Kidney (tissue), 22 donors: ENCODE measurements at places on chromosomes 5 and 9. TPM values are rescaled to one million over a fixed set of nuclear protein-coding genes. Genes with fewer than 3 reads are reported as not detected.

DNA sequence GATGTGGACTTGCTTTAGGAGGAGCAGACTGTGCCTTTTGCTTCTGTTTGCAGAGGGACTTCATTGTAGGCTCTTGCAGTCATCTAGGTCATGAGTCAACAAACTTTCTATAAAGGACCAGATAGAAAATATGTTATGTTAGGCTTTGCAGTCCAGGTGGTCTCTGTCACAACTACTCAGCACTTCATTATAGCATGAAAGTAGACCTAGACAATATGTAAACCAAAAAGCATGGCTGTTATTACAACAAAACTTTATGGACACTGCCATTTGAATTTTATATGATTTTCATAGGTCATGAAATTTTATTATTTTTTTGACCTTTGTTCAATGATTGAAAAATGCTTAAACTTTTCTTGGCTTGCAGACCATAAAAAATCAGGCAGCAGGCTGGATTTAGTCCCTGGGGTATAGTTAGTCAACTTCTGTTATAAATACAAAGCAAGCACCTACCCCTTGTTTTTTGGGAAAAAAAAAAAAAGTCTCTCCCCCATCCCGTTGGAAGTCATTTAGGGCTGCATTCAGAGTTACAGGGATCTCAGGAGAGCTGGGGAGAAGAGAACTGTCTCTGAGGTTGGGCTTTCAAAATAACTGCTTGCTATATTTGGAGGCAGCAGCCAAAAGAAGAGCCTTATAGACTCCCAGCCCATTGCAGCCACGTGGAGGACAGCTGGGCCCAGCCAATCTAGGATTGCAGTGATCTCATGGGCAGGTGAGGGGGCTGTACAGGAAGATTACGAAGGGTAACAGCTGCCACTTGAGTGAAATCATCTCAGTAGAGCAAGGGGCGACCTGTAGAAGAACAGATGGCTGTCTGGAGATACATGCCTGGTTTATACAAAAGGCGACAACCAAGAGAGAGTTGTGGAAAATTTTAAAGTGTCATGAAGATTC is 136.6 kb upstream of the TNC start:
- no peaks in the 10 kb centered on the region for H3K27me3 ChIP-seq
- H3K4me1 ChIP-seq: no peaks in the 10 kb centered on the region

DNA sequence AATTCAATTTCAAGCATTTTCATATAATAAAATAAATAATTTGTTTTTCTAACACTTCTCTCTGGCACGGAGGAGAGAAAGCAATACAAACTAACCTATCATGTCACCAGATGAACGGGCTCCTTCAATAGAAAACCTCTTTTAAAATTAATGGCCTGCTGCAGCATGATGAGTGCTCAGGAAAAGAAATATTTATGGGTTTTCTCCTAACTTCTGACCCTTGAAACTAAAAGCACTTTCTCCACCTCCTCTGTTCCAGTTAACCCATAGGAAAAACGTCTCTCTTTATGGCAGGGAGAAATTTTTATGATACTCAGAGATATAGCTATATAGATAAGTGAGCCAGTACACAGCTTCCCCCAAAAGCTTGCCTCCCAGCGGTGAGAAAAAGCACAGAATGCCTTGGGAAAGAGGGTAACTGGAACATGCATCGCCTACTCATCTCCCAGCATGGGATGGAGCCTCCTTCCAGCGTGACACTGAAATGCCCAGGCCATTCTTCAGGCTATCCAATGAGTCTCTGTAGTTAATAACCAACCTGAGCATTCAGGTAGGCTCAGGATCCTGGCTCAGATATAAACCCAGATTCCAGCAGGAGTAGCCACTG is 963.0 kb upstream of the DMAC1 start:
- peak; percentile 40 for DNase-seq
- no peaks in the 10 kb centered on the region for H3K36me3 ChIP-seq
- H3K27me3 ChIP-seq: no peaks in the 10 kb centered on the region
- H3K4me3 ChIP-seq: no peak overlapping the region

DNA sequence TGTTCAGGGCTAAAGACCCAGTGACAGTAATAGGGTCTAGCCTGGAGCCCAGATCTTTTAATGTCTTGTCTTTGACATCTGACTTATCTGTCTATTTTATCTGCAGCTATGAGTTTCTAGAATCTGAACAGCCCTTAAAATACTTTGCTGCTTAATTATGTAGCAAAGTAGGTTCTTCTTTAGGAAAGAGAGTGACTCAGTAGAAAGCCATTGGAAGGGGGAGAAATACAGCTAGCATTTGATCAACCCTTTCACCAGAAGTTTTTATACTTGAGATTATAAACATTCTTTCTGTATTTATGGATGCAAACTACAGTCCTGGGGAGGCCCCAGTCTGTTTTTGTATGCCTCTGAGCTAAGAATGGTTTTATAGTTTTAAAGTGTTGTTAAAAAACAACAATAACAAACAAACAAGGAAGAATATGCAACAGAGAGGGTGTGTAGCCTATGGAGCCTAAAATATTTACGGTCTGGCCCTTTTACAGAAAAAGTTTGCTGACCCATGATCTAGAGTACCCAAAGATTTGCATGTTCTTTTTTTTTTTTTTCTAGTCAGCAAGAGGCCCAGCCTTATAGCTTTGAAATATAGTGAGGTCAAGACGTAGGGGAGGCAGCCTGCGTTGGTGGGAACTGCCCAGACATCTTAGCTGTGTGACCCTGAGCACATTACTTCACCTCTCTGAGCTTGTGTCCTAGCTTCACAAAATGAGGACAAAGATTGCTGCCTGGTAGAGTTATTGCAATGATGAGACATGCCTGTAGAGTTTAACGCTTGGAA is 9.7 kb downstream of the GSN start:
- H3K4me3 ChIP-seq: no peak overlapping the region
- no peaks in the 10 kb centered on the region for H3K36me3 ChIP-seq
- no peak for DNase-seq

DNA sequence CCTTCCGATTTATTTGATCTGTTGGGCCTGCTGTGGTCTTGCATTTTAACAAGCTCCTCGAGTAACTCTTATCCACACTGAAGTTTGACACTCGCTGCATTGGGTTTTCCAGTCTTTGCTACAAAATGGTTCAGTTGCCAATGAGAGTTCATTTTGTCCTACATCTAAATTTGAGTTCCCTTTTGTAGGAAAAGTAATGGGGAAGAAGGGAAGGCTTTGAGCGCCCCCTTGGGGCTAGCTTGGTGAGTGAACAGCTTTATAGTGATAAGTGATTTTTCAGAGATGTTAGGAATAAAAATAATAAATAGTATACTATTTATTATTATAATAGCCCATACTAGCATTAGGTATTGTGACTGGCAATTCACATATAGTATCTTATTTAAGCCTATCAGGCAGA is 89.9 kb upstream of the GNAQ start:
- H3K36me3 ChIP-seq: no peaks in the 10 kb centered on the region
- H3K27me3 ChIP-seq: no peaks in the 10 kb centered on the region
- H3K4me3 ChIP-seq: no peak overlapping the region
- no peaks in the 10 kb centered on the region for H3K4me1 ChIP-seq

DNA sequence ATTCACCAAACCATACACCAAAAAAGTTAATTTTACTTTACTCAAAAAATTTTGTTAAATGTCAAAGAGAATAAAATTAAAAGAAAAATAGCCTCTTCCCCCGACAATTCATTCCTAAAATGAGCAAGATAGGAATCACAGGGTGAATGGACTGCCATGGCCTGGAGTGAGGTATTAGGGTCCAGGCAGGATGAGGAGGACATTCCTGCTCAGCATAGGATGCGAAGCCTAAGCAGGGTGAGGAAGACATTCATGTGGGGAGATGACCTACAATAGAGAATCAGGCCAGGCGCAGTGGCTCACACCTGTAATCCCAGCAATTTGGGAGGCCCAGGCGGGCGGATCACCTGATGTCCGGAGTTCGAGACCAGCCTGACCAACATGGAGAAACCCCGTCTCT is 8.4 kb downstream of the NUDCD2 start:
- H3K4me1 ChIP-seq: no peaks in the 10 kb centered on the region

DNA sequence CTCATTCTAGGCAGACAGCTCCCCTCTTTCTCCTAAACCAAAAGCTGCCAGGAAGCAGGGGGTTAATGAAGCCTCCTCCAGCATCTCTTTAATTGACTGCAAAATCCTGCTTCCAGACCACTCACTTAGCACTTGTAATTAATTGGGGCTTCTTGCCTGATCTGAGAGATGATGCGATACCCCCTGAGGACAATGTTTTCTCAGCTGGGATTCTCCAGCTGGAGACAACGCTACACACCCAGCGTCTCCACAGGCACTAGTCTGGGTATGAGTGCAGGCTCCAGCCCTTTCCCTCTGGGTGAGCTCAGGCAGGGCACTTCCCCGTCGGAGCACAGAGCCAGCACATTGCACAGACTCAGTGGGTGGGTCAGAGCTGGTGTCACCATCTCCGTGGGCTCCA is 16.1 kb downstream of the CPLX2 start:
- no peaks in the 10 kb centered on the region for H3K36me3 ChIP-seq
- DNase-seq: no peak
- H3K27me3 ChIP-seq: no peaks in the 10 kb centered on the region
- H3K4me1 ChIP-seq: no peaks in the 10 kb centered on the region

GRCh38 chr5:149995385-149996204 is 4.9 kb downstream of the TIGD6 start:
- no peaks in the 10 kb centered on the region for H3K36me3 ChIP-seq
- H3K27me3 ChIP-seq: no peaks in the 10 kb centered on the region
- no peak for DNase-seq
- no peaks in the 10 kb centered on the region for H3K4me1 ChIP-seq
- H3K4me3 ChIP-seq: no peak overlapping the region

DNA sequence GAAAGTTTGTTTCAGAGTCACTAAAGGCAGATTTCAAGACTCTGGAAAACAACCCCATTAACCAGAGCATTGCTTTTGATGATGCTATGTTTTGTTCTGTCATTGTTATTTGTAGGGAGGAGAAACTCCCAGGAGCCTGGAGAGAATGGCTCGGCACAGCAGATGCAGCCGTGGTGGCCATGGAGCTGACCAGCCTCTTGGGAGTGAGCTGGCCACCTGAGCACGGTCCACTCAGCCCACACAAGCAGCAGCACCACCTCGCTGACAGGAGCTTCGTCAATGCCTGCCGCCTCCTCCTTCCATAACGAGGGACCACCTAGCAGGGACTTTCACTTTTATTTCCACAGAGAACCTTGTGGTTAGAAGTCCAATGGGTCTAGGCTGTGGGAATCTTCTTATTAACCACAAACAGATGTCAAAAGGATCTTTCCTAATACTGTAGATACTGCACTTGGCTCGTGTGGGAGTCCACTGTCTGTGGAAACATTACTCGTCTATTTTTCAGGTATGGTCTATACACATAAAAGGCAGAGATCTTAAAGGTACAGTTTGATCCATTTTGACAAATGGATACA is 21.0 kb upstream of the SMIM32 start:
- no peak for DNase-seq
- H3K27ac ChIP-seq: no peak overlapping the region
- no peaks in the 10 kb centered on the region for H3K36me3 ChIP-seq
- no peak overlapping the region for H3K4me3 ChIP-seq
- H3K27me3 ChIP-seq: no peaks in the 10 kb centered on the region

DNA sequence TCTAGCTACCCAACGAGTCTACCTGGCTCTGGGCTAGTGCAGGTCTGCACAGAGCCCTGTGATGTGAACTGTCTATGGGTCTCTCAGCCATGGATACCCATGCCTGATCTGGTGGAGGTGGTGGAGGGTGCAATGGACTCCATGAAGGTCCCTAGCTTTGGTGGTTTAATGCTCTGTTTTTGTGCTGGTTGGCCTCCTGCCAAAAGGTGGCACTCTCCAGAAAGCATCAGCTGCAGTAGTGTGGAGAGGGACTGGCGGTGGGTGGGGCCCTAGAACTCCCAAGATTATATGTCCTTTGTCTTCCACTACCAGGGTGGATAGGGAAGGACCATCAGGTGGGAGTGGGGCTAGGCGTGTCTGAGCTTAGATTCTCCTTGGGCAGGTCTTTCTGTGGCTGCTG is 290.1 kb downstream of the AGTPBP1 start:
- no peak overlapping the region for H3K4me3 ChIP-seq
- no peaks in the 10 kb centered on the region for H3K36me3 ChIP-seq
- no peaks in the 10 kb centered on the region for H3K4me1 ChIP-seq
- H3K27ac ChIP-seq: no peak overlapping the region

- H3K36me3 ChIP-seq: no peaks in the 10 kb centered on the region
- H3K4me1 ChIP-seq: no peaks in the 10 kb centered on the region
- DNase-seq: no peak
- no peak overlapping the region for H3K27ac ChIP-seq
Measured at GRCh38 chr9:28215536-28216299, 642.4 kb upstream of the C9orf72 start.

DNA sequence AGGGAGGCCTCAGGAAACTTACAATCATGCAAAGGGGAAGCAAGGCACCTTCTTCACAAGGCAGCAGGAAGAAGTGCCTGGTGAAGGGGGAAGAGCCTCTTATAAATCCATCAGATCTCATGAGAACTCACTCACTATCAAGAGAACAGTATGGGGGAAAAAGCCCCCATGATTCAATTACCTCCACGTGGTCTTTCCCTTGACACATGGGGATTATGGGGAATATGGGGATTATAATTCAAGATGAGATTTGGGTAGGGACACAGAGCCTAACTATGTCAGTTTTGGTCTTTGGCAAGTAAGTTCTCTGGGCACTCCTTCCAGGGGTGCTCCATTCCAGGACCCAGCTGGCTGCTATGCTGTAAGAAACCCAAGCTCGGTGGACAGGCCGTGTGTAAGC is 275.3 kb upstream of the TUT7 start:
- H3K27me3 ChIP-seq: no peaks in the 10 kb centered on the region
- no peak overlapping the region for H3K27ac ChIP-seq
- no peaks in the 10 kb centered on the region for H3K36me3 ChIP-seq
- DNase-seq: no peak
- no peak overlapping the region for H3K4me3 ChIP-seq

GRCh38 chr5:42642006-42642405 is 114.6 kb upstream of the CCDC152 start:
- no peaks in the 10 kb centered on the region for H3K36me3 ChIP-seq
- no peak overlapping the region for H3K4me3 ChIP-seq
- no peaks in the 10 kb centered on the region for H3K27me3 ChIP-seq
- no peak for DNase-seq

DNA sequence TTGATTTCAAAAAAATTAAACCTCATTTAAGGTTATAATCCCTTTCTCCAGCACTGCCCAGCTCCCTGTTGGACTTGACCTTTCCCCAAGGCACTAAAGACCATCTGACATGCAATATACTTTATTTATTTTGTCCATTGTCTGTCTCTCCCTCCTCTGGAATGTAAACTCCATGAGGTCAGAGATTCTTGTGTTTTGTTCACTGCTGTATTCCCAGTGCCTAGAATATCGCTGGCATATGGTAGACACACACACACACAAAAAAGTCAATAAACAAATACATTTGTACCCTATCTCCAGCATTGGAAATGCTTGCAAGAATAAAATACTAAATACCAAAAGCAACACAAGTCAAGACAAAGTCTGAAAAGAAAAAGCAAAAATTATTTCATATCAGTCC is 17.3 kb upstream of the ARSB start:
- no peaks in the 10 kb centered on the region for H3K4me1 ChIP-seq
- H3K36me3 ChIP-seq: no peaks in the 10 kb centered on the region
- H3K4me3 ChIP-seq: no peak overlapping the region
- no peak for DNase-seq
- H3K27me3 ChIP-seq: no peaks in the 10 kb centered on the region

GRCh38 chr5:157486221-157486681 is 26.2 kb downstream of the NIPAL4 start:
- no peaks in the 10 kb centered on the region for H3K27me3 ChIP-seq
- no peaks in the 10 kb centered on the region for H3K36me3 ChIP-seq
- no peaks in the 10 kb centered on the region for H3K4me1 ChIP-seq
- no peak for DNase-seq

The RAB3C gene
- total RNA-seq: 3.7 TPM

The FABP6 gene
- total RNA-seq: not detected

The TUBB4B gene
- 258 TPM for total RNA-seq

The SH3RF2 gene
- total RNA-seq: 4.9 TPM

The PCDHA11 gene
- 2.0 TPM for total RNA-seq
